Left kidney (tissue), 8 donors: ENCODE measurements at places on chromosomes 7 and 10.

DNA sequence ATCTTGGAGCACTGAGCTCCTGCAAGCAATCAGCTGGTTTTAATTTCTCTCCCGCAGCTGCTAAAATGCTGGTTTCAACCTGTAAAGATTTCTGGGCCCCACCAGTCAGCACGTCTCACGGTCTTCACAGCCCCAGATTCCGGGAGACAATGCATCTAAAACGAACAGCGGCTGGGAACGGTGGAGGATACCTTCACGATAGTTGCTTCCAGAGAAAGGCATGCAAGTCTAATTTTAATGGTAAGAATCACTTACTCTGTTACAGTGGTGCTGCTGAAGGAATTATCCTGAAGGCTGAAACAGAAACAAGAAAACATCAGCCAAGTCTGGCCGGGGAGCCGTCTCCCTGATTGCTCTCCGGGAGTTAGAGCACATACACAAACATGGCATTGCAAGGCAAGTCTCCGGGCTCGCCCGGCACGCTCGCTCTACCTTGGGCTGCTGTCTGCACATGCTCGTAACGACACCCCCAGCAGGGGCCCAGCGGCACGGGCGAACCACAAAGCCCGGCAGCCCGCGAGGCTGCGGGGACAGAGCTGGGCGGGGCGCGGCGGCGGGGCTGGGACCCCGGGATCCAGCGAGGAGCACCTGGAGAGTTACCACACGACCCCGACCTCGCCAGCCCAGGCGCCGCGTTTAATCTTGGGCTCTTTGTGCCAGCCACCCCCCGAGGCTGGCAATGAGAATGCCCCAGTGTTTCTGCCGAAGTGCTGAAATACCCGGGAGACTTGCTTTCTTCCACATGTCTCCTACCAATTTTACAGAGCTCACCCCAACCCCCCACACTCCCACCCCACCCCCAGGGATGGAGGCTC, at the start of gene FAM13C:
FAM13C (minus strand) TSS at position 406 of the 815 bp plus-strand sequence; CDS start at position 317, 89 bp downstream.
- peak; percentile 57 for DNase-seq

- no peak for DNase-seq
Measured at GRCh38 chr7:89776980-89777379, 377.3 kb upstream of the STEAP1 start.

- DNase-seq = no peak
Measured at GRCh38 chr7:106756884-106757283, 95.9 kb upstream of the CCDC71L start.

DNA sequence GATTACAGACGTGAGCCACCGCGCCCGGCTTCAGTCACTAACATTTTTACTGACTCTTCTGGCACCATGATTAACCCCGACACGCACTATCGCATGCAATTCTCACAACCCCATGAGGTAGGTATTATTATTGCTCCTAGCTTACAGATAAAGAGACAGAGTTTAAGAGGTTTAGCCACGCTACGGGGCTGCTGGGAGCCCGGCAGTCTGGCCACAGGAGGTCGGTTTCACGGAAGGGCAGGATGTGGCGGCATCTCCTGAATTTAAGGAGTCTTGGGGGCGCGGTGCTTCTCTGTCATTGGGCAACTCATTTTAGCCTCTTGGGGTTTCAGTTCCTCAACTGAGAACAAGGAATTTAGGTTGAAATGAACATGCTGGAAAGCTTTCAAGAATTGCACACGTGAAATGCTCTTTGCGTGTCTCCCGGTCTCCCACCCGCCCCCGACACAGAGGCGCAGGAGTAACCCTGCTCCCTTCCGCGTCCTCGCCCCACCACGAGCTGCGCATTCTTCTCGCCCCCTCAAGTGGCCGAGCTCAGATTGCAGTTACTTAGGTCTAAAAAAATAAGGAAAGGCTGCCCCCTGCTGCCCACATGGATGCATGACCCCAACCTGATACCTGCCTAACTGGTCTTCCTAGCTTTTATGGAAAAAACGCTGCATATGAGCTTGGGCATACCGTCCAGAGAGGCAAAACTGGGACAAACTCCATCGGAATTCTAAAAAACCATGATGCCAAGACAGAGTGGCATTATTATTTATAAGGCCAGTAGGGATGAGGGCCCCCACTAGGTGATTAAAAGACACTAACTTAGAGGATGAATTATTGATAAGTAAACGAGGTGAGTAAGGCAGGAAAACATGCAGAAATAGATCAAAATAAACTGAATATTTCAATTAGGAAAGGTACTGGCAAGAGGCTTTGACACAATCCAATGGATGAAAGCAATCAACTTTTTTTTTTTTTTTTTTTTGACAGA, 12.4 kb downstream of the PRSS2 start:
- DNase-seq = peak; percentile 88

DNA sequence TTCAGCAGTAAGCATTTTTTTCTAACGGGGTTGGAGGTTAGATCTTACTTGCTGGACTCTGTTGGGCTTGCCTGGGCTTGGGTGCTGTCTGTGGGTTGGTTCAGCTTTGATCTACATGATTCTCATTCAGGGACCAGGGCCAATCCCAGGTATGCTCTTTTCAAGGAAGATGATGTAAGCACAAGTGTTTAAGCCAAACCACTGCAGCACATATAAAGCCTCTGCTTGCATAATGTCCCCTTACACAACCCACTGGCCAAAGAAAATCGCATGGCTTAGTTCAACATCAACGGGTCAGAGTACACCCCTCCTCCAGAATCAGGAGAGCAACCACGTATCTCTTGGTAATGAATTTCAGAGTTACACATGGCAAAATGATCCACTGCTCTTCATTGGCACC, 83.9 kb downstream of the DNAJB9 start:
- no peak for DNase-seq

GRCh38 chr10:1057106-1057657, 997 bp downstream of the WDR37 start:
- no peak for DNase-seq

DNA sequence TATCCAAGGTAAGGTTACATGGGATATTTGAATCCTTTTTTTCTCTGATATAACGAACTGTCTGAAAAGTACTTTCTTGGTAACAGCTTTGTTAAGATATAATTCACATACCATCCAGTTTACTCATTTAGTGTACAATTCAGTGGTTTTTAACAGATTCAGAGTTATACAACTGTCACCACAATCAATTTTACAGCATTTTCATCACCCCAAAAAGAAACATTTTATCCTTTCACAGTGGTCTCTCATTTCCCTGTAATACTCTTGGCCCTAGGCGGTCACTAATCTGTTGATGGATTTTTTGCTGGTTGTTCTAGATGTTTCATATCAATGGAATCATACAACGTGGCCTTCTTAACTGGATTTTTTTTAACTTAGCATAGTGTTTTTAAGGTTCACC, 91.6 kb downstream of the GLCCI1 start:
- no peak for DNase-seq

GRCh38 chr7:105581066-105581811, at the start of gene EFCAB10:
TSS of gene EFCAB10 (minus strand) at chr7:105581493. CDS start at chr7:105581463, 30 bp downstream.
- peak; percentile 77 for DNase-seq

DNA sequence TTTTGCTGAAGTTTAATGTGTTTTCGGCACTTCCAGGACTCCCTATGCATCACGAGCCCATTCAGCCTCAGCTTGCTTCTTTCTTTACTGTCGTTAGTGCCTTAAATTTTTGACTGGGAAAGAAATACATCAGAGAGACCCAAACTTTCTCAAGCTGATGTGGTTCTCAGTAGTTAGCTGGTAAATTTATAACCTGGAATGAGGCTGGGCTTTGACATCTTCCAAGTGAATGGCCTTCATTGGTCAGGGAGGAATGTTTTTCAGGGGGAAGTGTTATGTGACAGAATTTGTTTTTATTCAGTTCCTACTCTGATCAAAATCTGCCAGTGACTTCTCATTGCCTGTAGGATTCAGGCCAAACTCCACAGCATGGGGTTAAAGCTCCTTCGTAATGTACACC, 296.9 kb downstream of the SORCS3 start:
- no peak for DNase-seq

- DNase-seq = no peak
Measured at GRCh38 chr10:108696792-108697477, 1226.4 kb downstream of the XPNPEP1 start.
